ENCODE measurements at places on chromosomes 12 and 14.

DNA sequence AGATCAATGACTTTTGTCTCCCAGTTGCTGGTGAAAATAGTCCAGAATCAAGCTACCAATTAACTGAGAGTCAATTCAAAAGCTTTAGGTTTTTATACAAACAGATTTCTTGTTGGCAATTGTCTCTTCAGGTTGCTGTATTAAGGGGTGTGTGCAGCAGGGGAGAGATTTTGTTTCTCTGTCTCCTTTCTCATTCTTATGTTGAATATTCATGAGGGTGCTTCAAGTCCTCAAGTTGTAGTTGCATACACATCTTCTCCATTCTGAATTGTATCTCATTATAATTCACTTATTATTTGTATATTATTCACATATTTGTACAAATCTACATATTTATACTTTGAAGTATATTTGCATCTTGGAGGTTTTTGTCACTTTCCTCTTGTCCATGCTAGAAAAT is 126.7 kb upstream of the PTPRQ start:
- DNase-seq = no peak

- DNase-seq = no peak
Observed at GRCh38 chr14:47606566-47606965, 68.8 kb downstream of the MDGA2 start.

GRCh38 chr12:102342281-102343006 is 137.9 kb downstream of the IGF1 start:
- DNase-seq = no peak

GRCh38 chr12:44381341-44381740 is 494.8 kb downstream of the NELL2 start:
- DNase-seq = no peak

DNA sequence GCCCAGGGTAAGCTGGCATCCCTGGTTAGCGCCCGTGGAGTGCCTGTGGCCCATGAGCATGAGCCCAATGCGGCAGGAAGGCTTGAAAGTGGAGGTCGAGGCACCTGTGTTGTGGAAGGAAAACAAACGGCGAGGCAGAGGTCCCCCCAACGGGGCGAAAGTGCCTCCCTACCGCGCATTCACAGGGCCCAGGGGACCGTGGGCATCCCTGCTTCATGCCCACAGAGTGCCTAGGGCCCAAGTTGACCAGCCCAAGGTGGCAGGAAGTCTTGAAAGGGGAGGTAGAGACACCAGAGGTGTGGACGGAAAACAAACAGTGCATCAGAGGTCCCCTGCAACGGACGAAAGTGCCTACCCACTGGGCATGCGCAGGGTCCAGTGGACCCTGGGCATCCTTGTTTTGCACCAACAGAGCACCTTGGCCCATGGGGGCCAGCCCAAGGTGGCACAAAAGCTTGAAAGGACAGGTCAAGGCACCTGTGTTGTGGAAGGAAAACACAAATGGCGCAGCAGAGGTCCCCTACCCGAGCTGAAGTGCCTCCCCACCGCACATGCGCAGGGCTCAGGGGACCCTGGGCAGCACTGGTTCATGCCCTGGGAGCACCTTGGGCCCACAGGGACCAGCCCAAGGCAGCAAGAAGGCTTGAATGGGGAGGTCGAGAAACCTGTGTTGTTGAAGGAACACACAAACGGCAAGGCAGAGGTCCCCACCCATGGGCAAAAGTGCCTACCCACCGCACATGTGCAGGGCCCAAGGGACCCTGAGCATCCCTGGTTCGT is 377.5 kb downstream of the ALG10 start:
- no peak for DNase-seq
